ENCODE measurements at places on chromosomes 6 and 20. TPM values are rescaled to one million over a fixed set of nuclear protein-coding genes. Genes with fewer than 3 reads are reported as not detected.

Gene MYT1
- polyA plus RNA-seq = 0.55 TPM

Gene CFAP61
- polyA plus RNA-seq = 4.9 TPM

Gene FAM120B
- polyA plus RNA-seq = 37.3 TPM

Gene FAM83C
- polyA plus RNA-seq = not detected

Gene DNAH8
- polyA plus RNA-seq = 1.1 TPM

Gene MLN
- polyA plus RNA-seq = 1.5 TPM

Gene MAP3K4
- 37.1 TPM for polyA plus RNA-seq

Gene PTK7
- polyA plus RNA-seq = 217 TPM

Gene SLC32A1
- polyA plus RNA-seq = 2.2 TPM

Gene ZNF311
- 5.4 TPM for polyA plus RNA-seq

Gene IRF4
- 0.30 TPM for polyA plus RNA-seq

Gene C6orf118
- polyA plus RNA-seq = 9.1 TPM

Gene TNFRSF6B
- polyA plus RNA-seq = 0.79 TPM

Gene LAMP5
- polyA plus RNA-seq = 8.0 TPM

Gene DST
- 196 TPM for polyA plus RNA-seq

Gene PPIL6
- polyA plus RNA-seq = 16.7 TPM

Gene GRIK2
- polyA plus RNA-seq = 14.2 TPM

Gene TGM2
- 40.4 TPM for polyA plus RNA-seq

Gene ADGRF5
- polyA plus RNA-seq = 29.0 TPM

Gene BEND6
- 4.6 TPM for polyA plus RNA-seq

Gene SIRPB1
- polyA plus RNA-seq = 1.1 TPM

Gene ADGB
- 0.46 TPM for polyA plus RNA-seq

Gene RBM24
- polyA plus RNA-seq = 1.0 TPM

Gene MRAP2
- 4.2 TPM for polyA plus RNA-seq

Gene OGFRL1
- 23.6 TPM for polyA plus RNA-seq

Gene BPIFB2
- not detected for polyA plus RNA-seq

Gene TMC2
- polyA plus RNA-seq = 0.32 TPM

Gene SH3BGRL2
- polyA plus RNA-seq = 33.5 TPM

Gene TUBB2A
- 75.9 TPM for polyA plus RNA-seq

Gene MAS1
- polyA plus RNA-seq = 0.03 TPM

Gene MATN4
- polyA plus RNA-seq = 0.17 TPM

Gene SPTLC3
- 22.2 TPM for polyA plus RNA-seq

Gene COL20A1
- 0.26 TPM for polyA plus RNA-seq

Gene FAM217A
- 2.3 TPM for polyA plus RNA-seq

Gene SLC4A11
- 3.4 TPM for polyA plus RNA-seq

Gene SRMS
- 0.14 TPM for polyA plus RNA-seq

Gene OPRM1
- polyA plus RNA-seq = not detected

Gene TFAP2B
- 12.2 TPM for polyA plus RNA-seq

Gene ZC3H12D
- 0.29 TPM for polyA plus RNA-seq

Gene OVOL2
- polyA plus RNA-seq = 1.5 TPM

Gene WASF1
- 65.9 TPM for polyA plus RNA-seq

Gene ADTRP
- 1.7 TPM for polyA plus RNA-seq

Gene TP53TG5
- 1.2 TPM for polyA plus RNA-seq

Gene SGK2
- polyA plus RNA-seq = 38.9 TPM

Gene FABP7
- polyA plus RNA-seq = 0.50 TPM

Gene MKKS
- polyA plus RNA-seq = 28.4 TPM

Gene F13A1
- 20.1 TPM for polyA plus RNA-seq

Gene C6orf163
- polyA plus RNA-seq = 2.7 TPM

Gene SRPK1
- 55.3 TPM for polyA plus RNA-seq

Gene LAMA4
- polyA plus RNA-seq = 97.8 TPM

Gene POM121L2
- not detected for polyA plus RNA-seq

Gene ESF1
- polyA plus RNA-seq = 25.4 TPM

Gene C4A
- 22.4 TPM for polyA plus RNA-seq

Gene OR12D2
- not detected for polyA plus RNA-seq
